ENCODE measurements at places on chromosomes 4 and X. TPM values are rescaled to one million over a fixed set of nuclear protein-coding genes. Genes with fewer than 3 reads are reported as not detected.

FDCSP gene
- total RNA-seq: 2,729 TPM

FAM149A gene
- 45.5 TPM for total RNA-seq

CT45A1 gene
- total RNA-seq: not detected

FRMPD4 gene
- not detected for total RNA-seq

HAND2 gene
- total RNA-seq: 0.45 TPM

AFP gene
- 0.24 TPM for total RNA-seq

FAM53A gene
- total RNA-seq: 5.3 TPM

NWD2 gene
- 1.4 TPM for total RNA-seq

ARX gene
- not detected for total RNA-seq

- DNase-seq: no peak
Measured at GRCh38 chr4:165031436-165032211, at the start of gene TRIM60. Gene TRIM60, plus strand, starts transcription at chr4:165031999. Its CDS starts 8,074 bp downstream, at chr4:165040073.

DNA sequence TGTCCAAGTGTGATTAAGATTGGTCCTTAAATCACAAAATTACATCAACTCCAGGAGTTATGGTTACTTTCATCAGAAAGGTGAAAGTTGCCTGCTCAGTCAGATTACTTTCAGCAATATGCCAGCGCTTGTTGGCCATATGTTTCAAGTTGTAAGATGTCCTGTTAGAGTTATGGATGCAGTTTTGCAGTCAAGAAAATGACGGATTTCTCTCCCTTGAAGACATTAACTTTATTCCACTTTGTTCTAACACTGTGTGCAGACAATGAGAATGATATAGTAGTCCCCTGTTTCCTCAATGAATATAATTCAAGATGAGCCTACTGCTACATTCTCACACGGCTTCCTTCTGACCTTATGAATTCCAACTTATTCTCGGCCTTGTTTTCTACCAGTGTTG is 295.0 kb upstream of the ADGRL3 start:
- DNase-seq: no peak

DNA sequence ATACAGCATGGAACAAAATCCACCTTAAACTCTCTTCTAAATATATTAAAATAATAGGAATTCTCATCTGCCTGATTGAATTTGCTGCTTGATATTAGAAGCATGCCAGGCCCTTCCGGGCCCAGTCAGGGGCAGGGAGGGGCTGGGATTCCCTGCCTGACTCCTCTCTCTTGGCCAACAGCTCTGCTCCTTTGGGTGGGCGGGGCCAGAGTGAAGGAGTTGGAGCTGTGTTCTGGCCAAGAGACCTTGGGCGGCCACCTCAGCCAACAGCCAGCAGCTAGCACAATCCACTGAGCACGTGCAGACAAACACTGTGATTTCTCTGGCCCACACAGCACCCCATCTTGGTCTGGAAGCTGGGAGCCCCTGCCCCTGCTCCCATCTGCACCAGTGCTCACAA is 140.3 kb downstream of the PJA1 start:
- no peak for DNase-seq

DNA sequence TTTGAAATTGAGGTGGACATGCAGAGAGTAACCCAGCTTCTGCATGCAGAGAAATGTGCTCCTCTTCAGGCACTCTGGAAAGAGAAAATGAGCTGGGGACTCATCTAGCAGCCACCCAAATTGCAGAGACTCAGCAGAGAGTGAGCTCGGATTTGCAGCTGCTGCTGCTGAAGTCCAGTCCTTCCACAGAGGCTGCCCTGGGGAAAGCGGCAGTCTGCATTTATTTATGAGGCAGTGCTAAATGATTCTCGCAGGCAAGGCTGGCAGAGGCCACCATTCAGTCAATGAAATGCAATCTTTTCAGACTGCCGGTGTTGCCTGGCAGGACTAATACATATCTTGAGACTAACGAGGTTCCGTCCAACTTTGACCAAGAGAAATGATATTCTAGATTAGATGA is 404.8 kb downstream of the NLGN4X start:
- no peak for DNase-seq

- DNase-seq: no peak
Measured at GRCh38 chr4:87838890-87839591, 6.3 kb downstream of the MEPE start.

GRCh38 chr4:57119054-57119651 is 9.0 kb upstream of the IGFBP7 start:
- no peak for DNase-seq

DNA sequence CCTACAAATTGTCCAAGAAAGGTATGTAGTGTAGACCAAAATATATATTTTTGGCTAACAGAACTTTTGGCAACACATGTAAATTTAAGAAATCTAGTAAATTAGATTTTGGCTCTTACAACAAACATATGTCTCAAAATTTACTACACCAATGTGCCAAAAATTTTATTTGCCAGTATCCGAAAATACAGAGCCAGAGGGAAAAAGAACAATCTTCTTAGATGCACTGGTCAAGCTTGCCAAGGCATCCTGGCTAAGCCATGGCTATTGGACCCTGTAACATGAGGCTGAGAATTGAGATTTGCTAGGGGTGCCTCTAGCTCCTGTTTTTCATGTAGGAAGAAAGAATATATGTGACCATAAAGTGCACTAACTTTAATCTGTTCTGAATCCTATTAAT is 91.8 kb downstream of the GABRG1 start:
- DNase-seq: no peak

DNA sequence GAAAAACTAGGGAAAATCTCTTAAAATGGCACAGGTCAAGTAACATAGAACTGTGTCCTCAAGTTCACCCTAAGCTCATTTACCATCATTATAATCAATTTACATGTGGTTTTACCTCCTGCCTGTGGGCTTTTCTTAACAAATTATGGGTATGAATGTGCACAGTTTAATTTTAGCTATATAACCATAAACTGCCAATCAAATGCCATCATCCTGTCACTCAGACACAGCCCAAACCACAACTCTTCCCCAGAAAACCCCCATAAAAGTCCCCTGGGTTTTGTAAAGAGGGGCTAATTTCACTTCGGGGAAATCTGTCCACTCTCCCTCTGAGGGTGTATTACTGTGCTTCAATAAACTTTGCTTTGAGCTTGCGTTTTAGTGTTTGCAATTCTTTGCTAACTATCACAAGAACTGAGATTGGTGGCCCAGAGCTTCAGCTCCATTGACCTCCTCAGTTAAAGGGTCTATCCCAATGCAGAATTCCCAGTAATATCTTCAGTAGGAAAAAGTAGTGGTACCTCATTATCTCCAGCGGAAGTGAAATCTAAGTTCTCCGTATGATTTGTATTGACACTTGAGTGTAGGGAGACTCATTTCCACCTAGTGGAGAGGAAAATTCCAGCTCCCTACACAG is 394.6 kb downstream of the SPOCK3 start:
- DNase-seq: no peak

- no peak for DNase-seq
Measured at GRCh38 chr4:169438057-169438480, 167.3 kb upstream of the SH3RF1 start.

Measured in Calu3 (cell line).